ENCODE measurements at places on chromosomes 3 and 15.

GRCh38 chr3:52197499-52197841, 490 bp upstream of the ALAS1 start:
- DNase-seq, result no peak

- DNase-seq, result no peak
Observed at GRCh38 chr3:164320962-164321361, 757.3 kb downstream of the SI start.

DNA sequence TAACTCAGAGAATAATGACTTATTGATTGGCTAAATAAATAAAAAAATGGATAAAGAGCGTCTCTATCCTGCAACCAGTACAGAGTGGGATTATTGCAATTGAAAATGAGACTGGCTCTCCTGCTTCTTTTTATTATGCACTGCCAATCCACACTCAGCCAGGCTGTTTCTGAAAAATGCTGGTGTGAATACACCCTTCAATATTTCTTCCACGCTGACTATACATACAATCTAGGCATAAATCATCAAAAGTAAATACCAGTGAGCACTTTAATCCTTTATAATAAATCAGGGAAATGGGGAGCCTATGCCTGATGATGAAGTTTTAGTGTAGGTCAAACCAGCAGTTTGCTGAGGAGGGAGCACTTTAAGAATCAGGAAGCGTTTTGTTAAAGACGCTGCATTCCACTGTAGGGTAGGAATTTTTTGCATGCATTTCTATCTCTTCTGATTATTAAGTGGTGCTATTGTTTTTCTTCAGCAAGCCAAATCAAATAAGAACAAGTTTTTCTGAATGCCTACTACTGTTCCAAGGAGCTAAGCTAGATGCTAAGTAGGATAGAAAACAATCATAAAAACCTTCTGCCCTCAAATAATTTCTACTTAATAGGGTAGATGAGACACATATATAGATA, 781.5 kb downstream of the TBL1XR1 start:
- DNase-seq, result no peak

DNA sequence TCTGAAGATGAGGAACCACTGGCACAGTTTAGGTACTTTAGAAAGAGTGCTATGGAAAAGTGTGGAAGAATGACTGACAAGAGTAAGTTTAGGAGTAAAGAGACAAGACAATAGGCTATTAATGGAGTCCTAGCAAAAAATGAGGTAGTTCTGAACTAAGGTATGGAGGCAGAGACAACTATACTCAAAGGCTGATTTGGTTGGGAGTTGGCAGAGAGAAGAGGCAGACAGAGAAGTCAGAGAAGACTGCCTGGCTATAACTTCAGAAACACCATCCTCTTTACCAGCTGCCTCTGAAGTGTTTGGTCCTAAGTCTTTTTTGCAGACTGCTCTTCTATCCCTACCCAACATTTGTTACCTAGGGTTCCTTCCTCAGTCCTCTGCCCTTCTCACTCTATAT, 19.2 kb downstream of the DYNC1LI1 start:
- no peak for DNase-seq

GRCh38 chr3:129254536-129255230, 5.3 kb downstream of the COPG1 start:
- DNase-seq, result no peak

- no peak for DNase-seq
Observed at GRCh38 chr3:4665197-4665596, 172.0 kb downstream of the ITPR1 start.

GRCh38 chr15:64361259-64361658, 5.3 kb upstream of the CSNK1G1 start:
- DNase-seq, result no peak

DNA sequence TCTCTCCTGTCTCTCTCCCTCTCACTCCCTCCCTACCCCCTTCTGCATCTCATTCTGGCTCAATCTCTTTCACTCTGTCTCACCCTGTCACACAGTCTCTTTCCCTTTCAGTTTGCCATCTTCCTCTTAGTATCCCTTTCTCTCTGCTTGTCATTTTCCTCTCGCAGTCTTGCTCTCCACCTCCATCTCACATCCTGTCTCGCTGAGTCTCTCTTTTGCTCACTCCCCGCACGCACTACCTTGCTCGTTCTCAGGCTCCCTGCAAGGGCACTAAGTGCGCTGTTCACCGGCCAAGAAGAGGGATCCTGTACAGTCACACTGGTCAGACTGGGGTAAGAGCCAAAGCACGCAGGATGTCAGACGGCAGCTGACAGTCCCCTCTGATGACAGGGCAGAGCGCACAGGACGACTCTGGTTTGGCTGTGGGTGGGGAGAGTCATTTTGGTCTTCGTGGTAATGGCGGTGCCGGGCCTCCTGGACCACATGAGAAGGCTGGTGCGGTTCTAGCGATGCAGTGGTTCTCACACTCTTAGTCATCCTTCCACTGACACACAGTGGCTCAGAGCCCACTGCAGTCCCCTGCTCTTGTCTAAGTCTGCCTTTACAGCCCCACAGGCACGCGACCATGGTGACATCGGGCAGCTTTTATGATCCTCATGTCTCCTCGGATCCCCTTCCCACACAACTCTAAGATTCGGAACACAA, 356.8 kb downstream of the FOXP1 start:
- DNase-seq, result no peak

DNA sequence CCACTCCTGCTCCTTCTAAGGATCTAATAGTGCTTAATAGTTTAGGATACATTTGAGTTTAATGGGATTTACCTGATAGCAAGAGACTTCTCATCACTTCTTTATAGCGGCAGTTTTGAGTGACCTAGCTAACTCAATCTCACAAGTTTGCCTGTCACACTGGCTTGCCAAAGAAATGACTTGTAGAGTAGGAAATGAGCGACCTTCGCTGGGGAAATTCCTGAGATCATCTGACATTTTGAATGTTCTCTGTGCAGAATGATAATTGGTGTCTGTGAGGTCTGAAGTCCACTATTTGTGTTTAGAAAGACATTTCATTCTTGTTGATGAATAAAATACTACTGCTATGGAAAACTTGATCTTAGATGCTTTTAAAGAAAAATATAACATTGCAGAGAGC, 30.3 kb downstream of the SUCLG2 start:
- DNase-seq, result no peak

- DNase-seq, result no peak
Observed at GRCh38 chr3:179068779-179069530, 2.7 kb downstream of the ZMAT3 start.

DNA sequence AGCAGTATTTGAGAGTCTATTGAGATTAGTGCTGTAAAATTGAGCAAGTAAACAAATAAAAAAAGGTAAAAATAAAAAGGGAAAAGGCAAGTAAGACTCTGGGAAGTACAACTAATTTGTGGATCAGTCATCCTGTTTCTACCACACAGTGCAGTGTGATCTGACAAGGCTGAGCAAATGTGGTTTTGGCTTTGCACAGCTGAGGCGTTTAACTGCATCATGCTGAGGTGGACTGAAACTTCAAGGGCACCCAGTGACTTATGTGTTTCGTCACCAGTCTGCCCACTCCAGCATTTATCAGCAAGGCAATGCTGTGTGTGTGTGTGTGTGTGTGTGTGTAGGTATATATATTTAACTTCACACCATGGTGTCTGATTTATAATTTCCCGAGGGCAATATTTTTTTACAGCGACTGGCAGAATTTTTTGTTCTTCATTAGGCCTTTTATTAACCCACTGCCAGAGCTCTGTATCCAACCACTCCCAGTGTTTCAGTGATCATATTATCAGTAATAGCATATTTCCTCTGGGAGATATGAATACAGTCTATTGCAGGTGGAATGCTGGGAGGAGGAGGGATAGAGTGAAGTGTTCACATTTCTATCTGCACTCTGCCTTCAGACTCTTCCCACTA, 131.5 kb upstream of the SATB1 start:
- DNase-seq, result no peak

DNA sequence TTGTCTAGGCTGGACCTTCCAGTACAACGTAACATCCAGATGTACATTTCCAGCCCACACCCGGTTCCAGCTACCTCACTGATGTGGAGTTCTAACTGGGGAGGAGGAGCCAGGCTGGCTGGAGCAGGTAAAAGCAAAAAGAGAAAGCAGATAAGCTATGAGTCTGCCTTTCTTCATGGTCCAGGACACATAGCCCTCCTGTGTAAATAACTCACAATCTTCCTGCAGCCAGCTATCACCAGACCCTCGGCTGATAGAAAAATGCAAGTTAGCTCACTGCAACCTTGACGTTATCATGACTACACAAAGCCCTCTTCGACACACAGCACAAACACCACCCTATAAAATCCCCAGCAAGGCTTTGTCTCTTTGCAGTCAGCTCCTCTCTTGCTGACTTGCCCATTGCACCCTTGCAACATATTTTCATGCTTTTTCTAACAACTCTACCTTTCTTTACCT, 20.5 kb upstream of the ELP6 start:
- no peak for DNase-seq

DNA sequence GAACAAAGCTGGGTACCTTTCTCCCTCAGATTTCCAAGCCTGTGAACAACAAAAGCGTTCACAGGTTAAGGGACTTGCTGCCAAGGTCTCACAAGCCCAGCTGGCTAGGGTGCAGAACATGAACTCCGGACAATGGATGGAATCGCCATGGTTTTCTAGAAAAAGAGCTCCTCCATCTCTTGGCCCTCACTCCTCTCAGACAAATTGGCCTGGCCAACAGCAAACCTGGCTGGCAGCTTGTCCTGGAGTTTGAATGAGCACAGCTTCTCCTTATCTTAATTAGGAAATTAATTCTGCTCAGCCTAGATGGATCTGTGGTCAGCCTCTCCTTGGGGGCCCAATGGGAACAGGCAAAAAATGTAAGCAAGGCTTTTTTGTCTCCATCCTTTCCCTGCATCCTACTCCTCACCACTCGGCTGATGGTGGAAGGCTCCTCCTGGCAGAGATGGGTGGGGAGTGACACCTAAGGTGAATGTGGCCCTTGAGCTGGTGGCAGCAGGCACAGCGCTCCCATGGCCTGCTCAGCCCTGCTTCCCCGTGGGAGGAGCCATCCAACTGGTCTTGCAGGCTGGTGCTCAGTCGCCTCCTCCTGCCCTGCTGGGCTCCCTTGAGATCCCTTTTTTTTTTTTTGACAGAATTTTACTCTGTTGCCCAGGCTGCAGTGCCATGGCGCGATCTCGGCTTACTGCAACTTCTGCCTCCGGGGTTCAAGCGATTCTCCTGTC, 5.8 kb downstream of the KLHL25 start:
- DNase-seq, result no peak

DNA sequence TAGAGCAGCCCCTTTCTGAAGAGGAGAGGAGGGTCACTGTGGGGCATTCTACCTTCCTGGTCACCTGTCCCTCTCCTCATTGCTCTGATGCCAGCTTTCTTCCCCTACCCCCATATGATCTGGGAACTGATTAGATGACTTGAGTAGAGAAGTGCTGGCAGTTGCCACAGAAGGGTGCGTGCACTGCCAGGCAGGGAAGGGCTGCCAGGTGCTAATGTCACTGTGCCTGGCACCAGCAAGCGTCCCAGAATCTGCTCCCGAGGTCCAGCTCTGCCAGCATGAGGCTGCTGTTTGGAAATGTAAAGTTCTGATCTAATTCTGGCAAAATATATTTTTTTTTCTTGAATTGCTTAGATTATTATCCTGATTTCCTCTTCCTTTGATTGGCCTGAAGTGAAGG, 52.8 kb downstream of the PPM1L start:
- DNase-seq, result no peak

DNA sequence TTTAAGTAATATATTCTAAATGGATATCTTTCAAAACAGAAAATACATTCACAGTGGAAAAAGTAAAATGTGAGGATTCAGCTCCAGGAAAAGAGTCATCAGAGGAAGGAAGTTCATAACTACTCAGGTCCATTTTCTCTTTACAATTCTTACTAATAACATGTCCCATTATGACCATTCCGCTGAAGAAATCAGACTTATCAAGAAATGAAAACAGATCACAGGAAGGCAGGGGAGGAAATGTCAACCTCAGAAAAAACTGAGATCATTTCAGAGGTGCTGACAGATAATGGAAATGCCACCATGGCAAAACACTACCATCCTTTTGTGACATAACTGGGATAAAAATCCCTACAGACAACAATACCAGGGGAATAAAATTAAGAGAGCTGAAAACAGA, 139.5 kb downstream of the MAGI1 start:
- DNase-seq, result no peak

DNA sequence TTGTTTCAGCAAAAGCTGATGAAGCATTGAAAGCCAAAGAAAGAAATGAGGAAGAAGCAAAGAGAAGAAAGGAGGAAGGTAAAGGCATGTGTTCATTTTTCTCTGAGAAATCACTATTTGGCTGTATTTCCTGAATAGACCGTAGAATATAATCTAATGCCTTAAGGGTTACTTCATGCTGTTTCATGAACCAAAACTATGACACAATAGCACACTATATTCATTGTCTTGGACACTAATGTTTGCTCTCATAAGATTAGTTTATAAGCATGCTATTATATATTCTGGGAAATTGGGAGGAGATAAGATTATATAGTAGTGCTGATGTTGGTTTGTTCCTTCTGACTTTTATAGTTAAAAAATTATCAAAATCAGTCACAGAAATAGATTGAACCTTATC, 110.1 kb upstream of the MLF1 start:
- DNase-seq, result no peak

DNA sequence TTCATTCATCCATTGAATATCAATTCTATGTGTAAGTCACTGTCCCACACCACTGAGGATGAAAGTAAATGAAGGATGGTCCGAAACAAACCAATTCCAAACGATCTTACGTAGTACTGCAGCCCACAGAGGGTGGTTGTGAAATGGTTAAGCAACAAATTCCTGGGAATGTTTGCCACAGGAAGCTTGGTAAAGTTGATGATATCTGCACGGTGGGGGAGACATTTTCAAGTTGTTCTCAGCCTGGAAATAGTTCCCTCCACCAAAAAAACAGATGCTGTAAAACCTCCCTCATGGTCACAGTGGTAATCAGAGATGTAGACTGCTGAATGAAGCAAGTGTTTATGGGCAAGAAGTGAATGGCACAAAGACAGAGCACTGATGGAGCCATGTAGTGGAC, 35.9 kb upstream of the BNC1 start:
- DNase-seq, result no peak

GRCh38 chr15:67622110-67622509, 79.6 kb downstream of the MAP2K5 start:
- no peak for DNase-seq

GRCh38 chr3:167467848-167468611, 5.8 kb downstream of the SERPINI2 start:
- DNase-seq, result no peak
